SJCRH30 (cell line): ENCODE measurements at places on chromosomes 1 and 21. TPM values are rescaled to one million over a fixed set of nuclear protein-coding genes. Genes with fewer than 3 reads are reported as not detected.

HIVEP3 gene
- total RNA-seq = 2.5 and 2.8 TPM in 2 replicates

MPL gene
- total RNA-seq = not detected in 2 replicates

PTGER3 gene
- not detected in 2 replicates for total RNA-seq

DNA sequence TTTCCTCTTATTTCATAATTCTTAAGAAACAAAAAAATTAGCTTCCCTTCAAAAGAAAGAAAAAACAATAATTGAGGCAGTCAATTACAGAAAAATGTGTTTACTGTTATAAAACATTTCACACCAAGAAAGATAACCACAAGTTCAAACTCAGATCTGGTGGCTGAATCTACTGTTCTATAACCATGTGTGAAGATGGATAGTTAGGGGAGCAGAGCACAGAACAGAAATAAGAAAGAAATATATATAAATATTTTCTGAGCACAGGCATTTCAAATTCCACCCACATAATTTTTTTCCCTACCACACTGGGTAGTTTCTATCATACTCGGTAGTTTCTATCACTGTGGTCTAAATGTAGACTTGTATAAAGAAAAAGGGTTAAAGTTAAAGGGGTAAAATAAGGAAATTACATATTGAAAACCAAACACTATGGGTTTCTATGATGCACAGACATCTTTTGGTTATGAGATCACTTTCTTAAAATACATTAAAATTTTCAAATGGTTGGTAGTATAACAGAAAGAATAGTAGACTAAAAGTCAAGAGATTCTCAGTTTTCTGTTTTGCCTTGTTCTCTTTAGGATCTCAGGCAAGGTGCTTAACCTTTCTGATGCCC is 10.8 kb downstream of the LYST start:
- H3K27me3 ChIP-seq = no peaks in the 10 kb centered on the region
- no peak for DNase-seq
- H3K27ac ChIP-seq = no peak overlapping the region
- H3K36me3 ChIP-seq = no peaks in the 10 kb centered on the region
